Panc1 (cell line): ENCODE measurements at places on chromosomes 1 and 21. TPM values are rescaled to one million over a fixed set of nuclear protein-coding genes. Genes with fewer than 3 reads are reported as not detected.

OPRD1 gene
- total RNA-seq: 5.4 TPM

LYPD8 gene
- not detected for total RNA-seq

LCE1B gene
- not detected for total RNA-seq

OR14K1 gene
- not detected for total RNA-seq

PEX11B gene
- 27.4 TPM for total RNA-seq

LCE1D gene
- total RNA-seq: not detected

AK5 gene
- total RNA-seq: 3.0 TPM

RIIAD1 gene
- not detected for total RNA-seq

LGR6 gene
- total RNA-seq: 0.08 TPM

RPL22 gene
- total RNA-seq: 309 TPM

SPRR4 gene
- not detected for total RNA-seq

FMN2 gene
- total RNA-seq: 1.9 TPM

CFHR5 gene
- total RNA-seq: not detected

LMOD1 gene
- 0.13 TPM for total RNA-seq

ABCA4 gene
- 1.5 TPM for total RNA-seq

KLHL20 gene
- 11.4 TPM for total RNA-seq

ATP1A2 gene
- total RNA-seq: 0.15 TPM

IFI44L gene
- 0.10 TPM for total RNA-seq
